ENCODE measurements at places on chromosomes 1 and 21. TPM values are rescaled to one million over a fixed set of nuclear protein-coding genes. Genes with fewer than 3 reads are reported as not detected.

RHCE gene
- total RNA-seq = 0.26 TPM

GRCh38 chr1:234963904-234964702 is 164.5 kb downstream of the TOMM20 start:
- no peak for DNase-seq
- H3K4me3 ChIP-seq = no peak overlapping the region
- H3K36me3 ChIP-seq = no peaks in the 10 kb centered on the region
- H3K27ac ChIP-seq = no peak overlapping the region
- H3K4me1 ChIP-seq = no peaks in the 10 kb centered on the region
- no peaks in the 10 kb centered on the region for H3K27me3 ChIP-seq

GRCh38 chr1:166915941-166916340 is 39.9 kb upstream of the TADA1 start:
- no peaks in the 10 kb centered on the region for H3K4me1 ChIP-seq
- H3K27ac ChIP-seq = no peak overlapping the region
- no peak overlapping the region for H3K4me3 ChIP-seq
- H3K36me3 ChIP-seq = peaks cover 10% of the 10 kb centered on the region

HCRTR1 gene
- not detected for total RNA-seq

GRCh38 chr1:85938829-85939228 is 217.7 kb downstream of the COL24A1 start:
- no peak overlapping the region for H3K27ac ChIP-seq
- H3K4me1 ChIP-seq = no peaks in the 10 kb centered on the region
- H3K36me3 ChIP-seq = no peaks in the 10 kb centered on the region

- no peaks in the 10 kb centered on the region for H3K27me3 ChIP-seq
- peaks cover 3% of the 10 kb centered on the region for H3K4me1 ChIP-seq
- peak; percentile 37 for DNase-seq
- no peak within 1 kb of the TSS for H3K27ac ChIP-seq
These were observed at the start of gene IL19 for GRCh38 chr1:206770531-206771337. Gene IL19, plus strand, starts transcription at chr1:206770773. Its CDS starts 65,890 bp downstream, at chr1:206836663.

DNA sequence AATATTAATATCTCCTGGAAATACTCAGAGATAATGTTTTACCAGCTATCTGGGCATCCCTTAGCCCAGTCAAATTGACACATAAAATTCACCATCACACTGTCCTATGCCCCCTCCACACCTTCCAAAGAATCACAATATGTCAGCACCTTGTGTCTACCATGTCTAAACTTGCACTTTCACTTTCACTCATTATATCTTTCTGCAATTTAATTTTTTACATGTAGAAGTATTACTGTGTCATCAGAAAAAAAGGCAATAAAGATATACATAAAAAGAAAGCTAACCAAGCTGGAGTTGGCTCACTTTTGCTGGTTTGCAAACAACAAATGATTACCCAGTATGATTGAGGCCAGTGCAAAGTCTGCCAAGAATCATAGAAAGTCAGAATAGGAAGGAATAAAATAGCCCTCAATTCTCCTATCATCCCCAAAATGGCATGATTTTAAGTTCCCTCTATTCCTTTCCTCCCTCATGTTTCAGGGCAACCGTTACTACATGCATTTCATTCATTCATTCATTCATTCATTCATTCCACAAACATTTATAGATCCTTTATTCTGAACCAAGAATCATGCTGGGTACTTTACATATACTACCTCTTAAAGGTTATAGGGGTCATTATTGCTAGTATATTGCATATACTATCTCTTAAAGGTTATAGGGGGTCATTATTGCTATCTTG is 5.9 kb upstream of the LUZP1 start:
- H3K27me3 ChIP-seq = peaks cover 5% of the 10 kb centered on the region
- no peak for DNase-seq
- no peak overlapping the region for H3K27ac ChIP-seq
- H3K36me3 ChIP-seq = no peaks in the 10 kb centered on the region
- H3K4me3 ChIP-seq = no peak overlapping the region

ADORA3 gene
- not detected for total RNA-seq

C1orf226 gene
- 11.5 TPM for total RNA-seq

- no peak overlapping the region for H3K4me3 ChIP-seq
- no peaks in the 10 kb centered on the region for H3K27me3 ChIP-seq
- H3K4me1 ChIP-seq = no peaks in the 10 kb centered on the region
- no peak for DNase-seq
- no peak overlapping the region for H3K27ac ChIP-seq
These were observed 40.3 kb downstream of the PRMT2 start for GRCh38 chr21:46675595-46676280.

GRCh38 chr1:22903113-22903512 is 69.6 kb downstream of the LACTBL1 start:
- H3K36me3 ChIP-seq = no peaks in the 10 kb centered on the region
- no peak overlapping the region for H3K27ac ChIP-seq

DNA sequence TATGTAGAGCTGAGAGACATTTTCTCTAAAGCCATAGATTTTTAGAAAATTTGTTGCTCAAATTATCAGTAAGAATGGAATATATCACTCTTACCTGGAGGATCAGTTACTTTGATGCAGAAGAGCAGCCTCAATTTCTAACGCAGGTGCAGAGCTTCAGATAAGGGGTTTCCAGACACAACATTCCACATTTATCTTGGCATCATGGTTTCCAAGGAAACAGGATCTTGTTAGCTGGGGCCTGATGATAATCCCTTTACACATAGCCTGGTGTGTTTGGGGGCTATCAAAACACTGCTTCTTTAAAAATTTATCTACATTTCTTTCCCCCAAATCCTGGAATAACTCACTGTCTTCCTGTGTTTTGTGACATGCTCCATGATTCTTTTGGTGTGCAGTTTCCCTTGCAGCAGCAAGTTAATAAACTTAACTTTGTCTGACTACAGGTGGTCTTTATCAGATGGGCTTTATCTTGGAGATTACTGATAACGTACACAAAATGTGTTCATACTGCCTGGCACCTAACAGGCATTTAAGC is 2.7 kb upstream of the STX12 start:
- H3K27me3 ChIP-seq = no peaks in the 10 kb centered on the region
- DNase-seq = no peak
- H3K4me3 ChIP-seq = no peak overlapping the region

DNA sequence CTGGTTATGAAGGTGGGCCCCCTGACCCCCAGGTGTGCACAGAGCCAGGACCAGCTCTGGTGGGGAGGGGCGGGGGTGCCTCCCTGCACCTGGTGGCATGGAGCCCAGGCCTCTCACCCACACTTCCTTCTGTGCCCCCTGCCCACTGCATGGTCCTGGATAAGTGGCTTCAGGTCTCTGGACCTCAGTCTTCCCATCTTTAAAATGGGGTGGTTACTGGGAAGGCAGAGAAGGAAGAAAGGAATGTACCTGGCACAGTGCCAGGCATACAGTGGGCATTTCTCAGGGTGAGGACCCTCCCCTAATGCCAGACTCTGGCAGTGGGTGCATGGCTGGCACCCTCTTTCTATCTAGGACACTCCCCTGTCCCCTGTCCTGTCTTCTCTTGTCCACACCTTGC is 7.5 kb downstream of the CLCNKA start:
- H3K36me3 ChIP-seq = no peaks in the 10 kb centered on the region
- DNase-seq = no peak
- H3K4me3 ChIP-seq = no peak overlapping the region
- H3K4me1 ChIP-seq = peaks cover 2% of the 10 kb centered on the region

GRCh38 chr1:180976732-180977357 is 45.8 kb downstream of the STX6 start:
- H3K36me3 ChIP-seq = peaks cover 64% of the 10 kb centered on the region
- DNase-seq = no peak
- no peak overlapping the region for H3K4me3 ChIP-seq
- no peaks in the 10 kb centered on the region for H3K4me1 ChIP-seq
- no peaks in the 10 kb centered on the region for H3K27me3 ChIP-seq

KCNK1 gene
- 9.9 TPM for total RNA-seq

NKAIN1 gene
- 25.6 TPM for total RNA-seq

DNA sequence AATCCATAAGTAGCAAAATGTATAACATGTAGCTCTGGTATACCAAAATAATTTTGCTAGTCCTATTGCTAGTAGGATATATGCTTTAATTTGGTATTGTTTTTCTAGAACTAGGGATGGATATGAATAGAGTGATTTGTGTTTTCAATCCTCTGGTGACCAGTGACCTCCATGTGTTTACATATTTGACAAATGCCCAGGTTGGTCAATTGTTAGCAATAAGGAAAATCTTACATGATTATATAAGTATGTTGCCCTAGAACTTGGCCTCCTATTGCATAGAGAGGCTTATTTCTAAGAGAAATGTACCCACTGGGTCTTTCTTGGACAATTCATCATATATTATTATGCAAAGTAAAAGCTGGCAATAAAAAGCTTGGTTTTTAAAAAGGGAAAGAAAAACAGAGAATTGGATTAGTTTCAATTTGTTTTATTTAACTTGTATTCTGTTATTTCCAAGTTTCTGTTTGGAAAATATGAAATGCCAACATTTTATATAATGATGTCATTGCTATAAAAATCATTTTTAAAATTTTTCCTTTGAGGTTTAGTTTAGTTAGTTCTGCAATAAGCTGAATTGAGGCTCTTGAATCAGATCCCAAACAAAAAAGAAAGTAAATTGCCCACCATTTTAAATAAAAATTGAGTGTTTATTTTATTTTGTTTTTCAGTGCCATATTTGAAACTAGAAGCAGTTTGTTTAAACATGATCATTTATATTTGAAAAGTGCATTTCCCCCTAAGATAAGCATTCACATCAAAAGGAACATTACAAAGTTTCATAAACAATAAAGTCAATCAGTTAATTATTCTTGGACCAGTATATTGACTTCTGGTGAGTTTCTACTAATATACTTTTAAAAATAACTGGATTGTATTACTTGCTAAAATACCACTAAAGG is 210.9 kb downstream of the ZC3H11B start:
- no peaks in the 10 kb centered on the region for H3K4me1 ChIP-seq
- H3K4me3 ChIP-seq = no peak overlapping the region
- no peak overlapping the region for H3K27ac ChIP-seq
- no peak for DNase-seq

EDN2 gene
- 0.22 TPM for total RNA-seq

DNA sequence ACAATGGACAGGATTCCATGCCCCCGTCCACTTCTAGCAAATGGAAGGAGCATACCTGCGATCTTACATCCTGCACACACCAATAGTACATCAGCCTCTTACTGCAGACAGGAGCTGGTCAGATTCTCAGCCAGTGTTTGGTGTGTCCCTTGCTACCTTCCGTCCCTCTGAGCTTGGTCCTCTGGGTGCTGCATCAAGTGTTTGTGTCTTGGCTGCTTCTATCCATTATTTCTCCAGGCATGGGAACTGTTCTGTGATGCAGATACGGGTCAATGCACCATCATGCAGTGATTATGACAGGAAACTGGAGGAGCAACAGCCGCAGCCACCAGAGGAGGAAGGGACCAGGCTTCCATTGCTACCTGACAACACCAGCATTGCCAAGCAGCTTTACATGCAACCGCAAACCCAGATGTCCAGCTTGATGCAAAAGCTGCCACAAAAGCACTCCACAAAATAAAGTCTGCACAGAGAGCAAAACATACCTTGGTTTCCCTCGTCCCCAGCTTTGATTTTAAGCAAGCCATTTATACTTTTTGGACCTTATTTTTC is 21.9 kb upstream of the OVAAL start:
- H3K4me1 ChIP-seq = no peaks in the 10 kb centered on the region
- H3K27ac ChIP-seq = no peak overlapping the region
- H3K4me3 ChIP-seq = no peak overlapping the region
- H3K27me3 ChIP-seq = no peaks in the 10 kb centered on the region
- no peaks in the 10 kb centered on the region for H3K36me3 ChIP-seq

DNA sequence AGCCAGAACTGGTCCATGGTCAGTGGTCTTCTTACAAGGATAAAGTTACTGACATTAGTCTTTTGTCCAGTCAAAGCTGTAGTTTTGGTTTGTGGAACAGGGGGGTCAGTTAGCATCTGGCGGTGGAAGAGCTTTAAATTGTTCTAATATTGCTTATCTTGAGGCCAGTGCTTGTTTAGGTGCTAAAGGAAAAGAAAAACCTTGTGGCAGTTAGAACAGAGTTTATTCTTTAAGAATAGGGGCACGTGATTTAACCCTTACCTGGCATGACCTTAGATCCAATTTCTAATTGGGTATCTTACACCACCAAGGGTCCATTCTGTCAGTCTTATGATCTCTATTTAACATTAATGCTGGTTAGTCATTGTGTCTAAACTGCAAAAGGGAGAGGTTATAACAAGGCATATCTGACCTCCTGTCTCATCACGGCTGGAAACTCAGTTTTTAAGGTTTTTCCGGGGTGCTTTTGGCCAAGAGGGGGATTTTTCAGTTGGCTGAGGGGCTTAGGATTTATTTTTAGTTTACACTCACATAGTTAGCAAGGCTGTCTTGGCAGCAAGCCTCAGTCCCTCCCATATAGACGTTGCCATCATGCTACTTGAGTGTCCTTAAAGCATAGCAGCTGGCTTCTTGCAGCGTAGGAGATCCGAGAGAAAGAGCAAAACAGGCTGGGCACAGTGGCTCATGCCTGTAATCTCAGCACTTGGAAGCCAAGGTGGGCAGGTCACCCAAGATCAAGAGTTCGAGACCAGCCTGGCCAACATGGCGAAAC is 60.1 kb upstream of the FAM89A start:
- H3K4me1 ChIP-seq = no peaks in the 10 kb centered on the region
- no peaks in the 10 kb centered on the region for H3K36me3 ChIP-seq
- H3K4me3 ChIP-seq = no peak overlapping the region
- DNase-seq = no peak
- H3K27me3 ChIP-seq = peaks cover 2% of the 10 kb centered on the region

DMRTA2 gene
- total RNA-seq = 0.11 TPM

DNA sequence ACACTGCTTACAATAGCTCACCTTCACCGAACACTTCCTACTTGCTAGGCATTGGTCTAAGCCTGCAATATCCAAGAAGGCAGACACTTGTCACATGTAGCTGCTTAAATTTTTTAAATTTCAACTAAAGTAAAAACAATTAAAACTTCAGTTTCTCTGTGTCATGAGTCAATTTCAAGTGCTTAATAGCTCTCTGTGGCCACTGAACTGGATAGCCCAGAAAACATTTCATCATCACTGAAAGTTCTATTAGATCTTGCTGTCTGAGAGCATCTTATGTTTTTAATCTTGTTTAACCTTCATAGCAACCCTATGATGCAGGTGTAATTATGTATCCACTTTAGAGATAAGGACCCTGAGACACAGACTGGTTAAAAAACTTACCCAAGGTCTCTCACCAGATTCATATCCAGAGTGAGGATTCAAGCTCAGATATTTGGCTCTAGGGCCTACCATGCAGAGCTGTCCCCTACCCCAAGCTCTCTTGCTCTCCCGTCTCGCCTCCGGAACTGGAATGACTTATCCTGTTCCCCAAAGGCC is 2.6 kb upstream of the FCRL6 start:
- H3K4me1 ChIP-seq = no peaks in the 10 kb centered on the region
- H3K36me3 ChIP-seq = no peaks in the 10 kb centered on the region
- no peaks in the 10 kb centered on the region for H3K27me3 ChIP-seq
- no peak for DNase-seq
- no peak overlapping the region for H3K4me3 ChIP-seq
- H3K27ac ChIP-seq = no peak overlapping the region

DNA sequence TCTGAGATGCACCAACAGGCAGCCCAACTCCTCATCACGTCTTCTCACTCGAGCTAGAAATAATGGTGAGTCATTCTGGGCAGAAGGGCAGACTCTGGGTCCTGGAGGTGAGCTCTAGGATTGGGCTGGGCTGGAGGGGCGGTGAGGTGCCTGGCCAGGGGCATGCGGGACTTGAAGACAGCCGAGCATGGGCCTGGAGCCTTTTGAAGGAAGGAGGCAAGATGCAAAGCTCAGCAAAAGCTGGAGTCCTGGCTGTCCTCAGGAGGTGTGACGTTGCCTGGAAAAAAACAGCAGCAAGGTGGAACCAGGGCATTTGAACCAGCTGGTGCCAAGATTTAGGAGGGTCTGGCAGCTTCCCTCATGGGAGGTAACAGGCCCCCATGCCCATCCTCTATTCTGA is 712 bp downstream of the KCNA2 start:
- H3K36me3 ChIP-seq = no peaks in the 10 kb centered on the region
- H3K27me3 ChIP-seq = peaks cover 51% of the 10 kb centered on the region

GRCh38 chr1:184753608-184754475 is 816 bp downstream of the EDEM3 start:
- H3K36me3 ChIP-seq = no peaks in the 10 kb centered on the region
- H3K4me1 ChIP-seq = no peaks in the 10 kb centered on the region
- no peak overlapping the region for H3K27ac ChIP-seq
- peak; percentile 55 for DNase-seq
